ENCODE measurements at places on chromosomes 7 and 10. TPM values are rescaled to one million over a fixed set of nuclear protein-coding genes. Genes with fewer than 3 reads are reported as not detected.
A peak's percentile ranks its signal among the peaks of the same experiment; 100 is the strongest.

GRCh38 chr10:132193907-132194552, 7.3 kb downstream of the DPYSL4 start:
- H3K4me3 ChIP-seq: no peak overlapping the region
- no peaks in the 10 kb centered on the region for H3K27me3 ChIP-seq
- no peaks in the 10 kb centered on the region for H3K4me1 ChIP-seq
- DNase-seq: no peak

DNA sequence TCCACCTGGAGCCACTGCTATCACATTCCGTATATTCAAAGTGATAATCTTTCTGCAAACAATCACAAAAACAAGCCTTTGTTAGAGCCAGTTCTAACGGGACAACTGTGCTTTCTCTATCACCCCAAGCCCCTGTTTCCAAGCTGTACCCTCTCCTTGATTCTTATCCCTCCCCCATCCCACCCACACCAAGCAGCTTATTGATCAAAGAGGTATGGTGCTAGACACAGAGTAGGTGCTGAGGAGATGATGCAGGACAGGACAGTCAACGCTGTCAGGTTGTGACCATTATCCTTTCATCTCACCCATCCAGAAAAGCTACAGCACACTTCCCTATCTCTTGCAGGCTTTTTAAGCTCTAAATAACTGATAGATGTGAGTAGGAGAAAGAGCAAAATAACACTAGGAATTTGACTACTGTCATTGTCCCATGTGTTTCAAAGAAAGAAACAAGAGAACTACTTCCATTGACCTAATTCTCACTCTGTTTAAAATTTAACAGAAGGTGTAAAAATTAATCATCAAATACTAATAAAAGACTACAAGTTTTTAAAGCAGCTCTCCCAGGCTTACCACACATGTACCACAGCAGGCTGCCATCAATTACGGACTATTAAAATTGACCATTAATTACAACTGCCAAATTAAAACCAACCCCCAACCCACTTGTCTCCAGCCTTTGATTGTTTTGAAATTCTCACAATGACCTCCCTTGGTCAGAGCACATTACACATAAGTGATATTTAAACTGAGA, 94.3 kb downstream of the ELAPOR2 start:
- H3K27ac ChIP-seq: no peak overlapping the region
- no peaks in the 10 kb centered on the region for H3K27me3 ChIP-seq
- H3K4me1 ChIP-seq: no peaks in the 10 kb centered on the region
- no peak for DNase-seq

DNA sequence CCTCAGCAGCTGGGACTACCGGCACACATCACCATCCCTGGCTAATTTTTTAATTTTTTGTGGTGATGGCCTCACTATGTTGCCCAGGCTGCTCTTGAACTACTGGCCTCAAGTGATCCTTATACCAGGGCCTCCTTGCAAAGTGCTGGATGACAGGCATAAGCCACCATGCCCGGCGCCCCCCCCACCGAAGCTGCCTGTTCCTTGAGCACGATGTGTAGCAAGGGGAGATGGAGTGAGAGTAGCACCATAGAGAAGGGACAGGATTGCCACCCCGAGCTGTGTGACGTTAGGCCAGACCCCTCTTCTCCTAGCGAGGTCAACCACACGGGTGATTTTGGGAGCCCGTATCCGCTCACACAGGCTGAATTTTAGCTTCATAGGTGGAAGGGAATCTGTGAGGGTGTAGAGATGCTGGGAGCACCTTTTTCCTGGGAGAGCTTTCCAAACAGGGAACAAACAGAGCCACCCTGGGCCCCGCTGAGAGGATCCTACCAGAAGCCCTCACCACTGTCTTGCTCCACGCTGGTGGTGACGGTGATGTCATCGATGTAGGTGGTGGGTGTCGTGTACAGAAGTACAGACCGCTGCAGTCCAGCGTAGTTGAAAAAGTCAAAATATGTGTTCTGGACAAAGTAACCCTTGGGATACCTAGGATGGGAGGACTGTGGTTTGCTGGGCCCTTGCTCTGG, 3.0 kb downstream of the GUSB start:
- no peaks in the 10 kb centered on the region for H3K4me1 ChIP-seq
- H3K27me3 ChIP-seq: no peaks in the 10 kb centered on the region
- no peak overlapping the region for H3K27ac ChIP-seq
- DNase-seq: no peak
- peaks cover 62% of the 10 kb centered on the region for H3K36me3 ChIP-seq

DNA sequence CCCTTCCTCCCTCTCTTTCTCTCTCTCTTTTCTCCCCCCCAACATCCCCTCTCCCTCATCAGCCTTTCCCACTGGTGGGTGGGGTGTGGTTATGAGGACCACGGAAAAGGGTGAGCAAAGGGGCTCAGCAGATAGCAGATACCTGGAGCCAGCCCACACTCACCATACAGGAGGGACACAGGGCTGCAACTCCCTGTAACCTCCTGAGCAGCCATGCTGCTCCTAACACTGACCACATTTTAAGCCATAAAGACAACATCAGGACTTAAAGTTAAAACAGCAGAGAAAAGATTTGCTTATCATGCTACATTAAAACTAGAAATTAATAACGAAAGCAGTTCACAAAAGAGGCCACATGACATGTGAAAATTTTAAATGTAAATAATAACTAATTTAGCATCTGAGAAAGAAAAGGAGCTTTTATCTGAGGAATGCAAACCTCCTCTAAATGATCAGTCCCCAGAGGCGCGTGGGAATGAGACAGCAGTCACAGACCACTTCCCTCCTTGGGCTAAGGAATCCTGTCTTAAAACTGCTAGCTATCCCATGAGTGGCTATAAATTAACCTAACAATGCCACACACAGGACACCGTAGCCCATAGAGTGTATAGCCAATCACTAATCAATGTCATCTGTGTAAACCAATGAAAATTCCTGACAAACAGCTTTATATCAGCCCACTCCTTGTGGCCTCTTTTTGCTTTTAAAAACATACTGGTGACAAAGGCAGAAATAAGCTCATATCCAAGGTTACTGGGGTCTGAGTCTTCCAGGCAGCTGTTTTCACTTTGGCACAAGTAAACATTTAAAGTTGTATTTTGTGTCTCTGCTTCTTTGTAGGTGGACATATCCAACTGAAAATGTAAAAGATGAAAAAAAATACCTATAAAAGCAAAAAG, 33.3 kb downstream of the PKD1L1 start:
- no peaks in the 10 kb centered on the region for H3K4me1 ChIP-seq
- no peak overlapping the region for H3K27ac ChIP-seq
- DNase-seq: no peak
- no peaks in the 10 kb centered on the region for H3K36me3 ChIP-seq

- H3K27ac ChIP-seq: no peak overlapping the region
- H3K36me3 ChIP-seq: no peaks in the 10 kb centered on the region
- no peaks in the 10 kb centered on the region for H3K4me1 ChIP-seq
- no peak overlapping the region for H3K4me3 ChIP-seq
- no peaks in the 10 kb centered on the region for H3K27me3 ChIP-seq
Observed at GRCh38 chr10:75987616-75988015, 556.2 kb downstream of the LRMDA start.

DNA sequence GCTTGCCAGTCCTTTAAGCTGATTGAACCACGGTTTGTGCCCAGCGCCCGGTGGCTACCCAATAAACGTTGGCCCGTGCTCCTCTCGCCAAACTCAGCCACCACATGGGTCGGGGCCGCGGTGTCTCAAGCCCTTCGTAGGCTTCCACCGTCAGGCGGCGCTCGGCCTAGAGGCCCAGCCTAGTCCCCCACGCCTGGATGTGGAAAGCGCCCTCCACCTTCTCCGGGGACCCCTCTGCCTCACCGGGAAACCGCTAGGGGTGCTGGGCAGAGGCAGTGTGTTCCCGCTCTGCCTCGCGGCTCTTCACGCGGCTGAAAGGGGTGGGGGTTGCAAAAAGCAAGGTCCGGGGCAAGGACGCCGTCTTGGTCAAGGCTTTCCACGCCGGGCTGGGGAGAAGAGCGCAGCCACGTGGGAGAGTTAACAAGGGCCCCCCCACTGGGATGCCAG, 29.8 kb downstream of the LEP start:
- DNase-seq: no peak
- no peak overlapping the region for H3K27ac ChIP-seq
- no peaks in the 10 kb centered on the region for H3K36me3 ChIP-seq
- no peaks in the 10 kb centered on the region for H3K4me1 ChIP-seq
- peaks cover 54% of the 10 kb centered on the region for H3K27me3 ChIP-seq

DNA sequence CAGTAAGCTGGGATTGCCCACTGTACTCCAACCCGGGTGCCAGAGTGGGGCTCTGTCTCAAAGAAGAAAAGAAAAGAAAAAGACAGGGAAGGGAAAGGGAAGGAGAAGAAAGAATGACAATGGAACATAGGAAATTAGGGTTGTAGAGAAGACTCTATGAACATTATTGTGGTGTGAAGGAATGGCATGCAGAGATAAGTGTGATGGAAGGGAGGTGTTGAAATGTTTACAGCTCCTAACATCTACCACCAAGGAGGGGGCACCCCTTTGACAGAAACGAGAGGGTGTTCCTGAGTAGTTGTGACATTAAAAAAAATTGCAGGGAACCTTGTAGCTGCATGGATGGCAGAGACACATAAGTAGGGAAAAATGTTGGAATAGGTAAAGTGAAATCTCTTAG, 27.5 kb downstream of the AUTS2 start:
- no peaks in the 10 kb centered on the region for H3K27me3 ChIP-seq
- no peak overlapping the region for H3K4me3 ChIP-seq
- H3K27ac ChIP-seq: no peak overlapping the region
- no peaks in the 10 kb centered on the region for H3K36me3 ChIP-seq
- no peak for DNase-seq

- no peaks in the 10 kb centered on the region for H3K27me3 ChIP-seq
- peak; percentile 91 for DNase-seq
- no peaks in the 10 kb centered on the region for H3K36me3 ChIP-seq
- H3K4me1 ChIP-seq: peaks cover 15% of the 10 kb centered on the region
- peak overlapping the region; percentile 99 for H3K27ac ChIP-seq
Observed at GRCh38 chr7:5423976-5424748, 528 bp upstream of the TNRC18 start.

DNA sequence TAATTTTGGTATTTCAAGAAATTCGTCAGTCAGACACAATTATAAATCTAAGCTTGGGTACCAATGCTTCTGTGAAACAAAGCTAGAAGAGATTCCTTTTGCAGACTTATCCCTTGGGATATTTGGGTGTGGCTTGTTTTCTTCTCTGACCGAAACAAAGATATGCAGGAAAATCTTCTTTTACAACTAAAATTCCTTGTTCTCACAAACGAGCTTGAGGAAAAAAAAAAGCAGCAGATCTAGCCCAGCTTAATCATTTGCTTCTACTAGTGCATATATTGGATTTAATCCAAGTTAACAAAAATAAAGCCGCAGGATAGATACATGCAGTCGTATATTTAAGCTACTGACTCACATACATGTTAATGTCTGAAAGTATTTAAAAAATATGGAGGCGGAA, 104.2 kb downstream of the PRTFDC1 start:
- no peak overlapping the region for H3K27ac ChIP-seq
- no peaks in the 10 kb centered on the region for H3K36me3 ChIP-seq
- H3K4me1 ChIP-seq: no peaks in the 10 kb centered on the region
- no peak for DNase-seq

- DNase-seq: no peak
- no peaks in the 10 kb centered on the region for H3K36me3 ChIP-seq
- no peak overlapping the region for H3K27ac ChIP-seq
- no peaks in the 10 kb centered on the region for H3K4me1 ChIP-seq
Observed at GRCh38 chr7:91787931-91788330, 92.6 kb downstream of the MTERF1 start.

GRCh38 chr10:26485150-26485941, 47.2 kb downstream of the APBB1IP start:
- no peak overlapping the region for H3K4me3 ChIP-seq
- peak overlapping the region; percentile 73 for H3K27ac ChIP-seq
- no peaks in the 10 kb centered on the region for H3K27me3 ChIP-seq
- DNase-seq: no peak
- H3K4me1 ChIP-seq: peaks cover 25% of the 10 kb centered on the region
- H3K36me3 ChIP-seq: no peaks in the 10 kb centered on the region

GRCh38 chr10:127734753-127735152, 2.2 kb upstream of the FOXI2 start:
- no peak overlapping the region for H3K4me3 ChIP-seq
- H3K36me3 ChIP-seq: no peaks in the 10 kb centered on the region
- H3K27ac ChIP-seq: no peak overlapping the region
- DNase-seq: no peak
- peaks cover 32% of the 10 kb centered on the region for H3K4me1 ChIP-seq

DNA sequence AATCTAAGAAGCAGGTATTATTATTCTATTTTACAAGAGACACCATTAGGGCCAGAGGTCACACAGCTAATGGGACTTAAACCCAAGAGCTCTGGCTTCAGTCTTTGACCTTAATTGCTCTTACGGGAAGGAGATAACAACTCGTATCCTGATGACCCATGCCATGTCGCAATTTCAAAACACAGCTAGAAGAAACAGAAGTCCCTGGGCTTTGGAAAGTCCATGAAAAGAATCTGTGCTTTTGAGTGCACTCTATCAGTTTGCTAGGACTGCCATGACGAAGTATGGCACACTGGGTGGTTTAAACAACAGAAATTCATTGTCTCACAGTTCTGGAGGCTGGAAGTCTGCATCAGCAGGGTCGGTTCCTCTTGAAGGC, 247.8 kb upstream of the AOAH start:
- no peak overlapping the region for H3K27ac ChIP-seq
- DNase-seq: no peak
- no peak overlapping the region for H3K4me3 ChIP-seq

DNA sequence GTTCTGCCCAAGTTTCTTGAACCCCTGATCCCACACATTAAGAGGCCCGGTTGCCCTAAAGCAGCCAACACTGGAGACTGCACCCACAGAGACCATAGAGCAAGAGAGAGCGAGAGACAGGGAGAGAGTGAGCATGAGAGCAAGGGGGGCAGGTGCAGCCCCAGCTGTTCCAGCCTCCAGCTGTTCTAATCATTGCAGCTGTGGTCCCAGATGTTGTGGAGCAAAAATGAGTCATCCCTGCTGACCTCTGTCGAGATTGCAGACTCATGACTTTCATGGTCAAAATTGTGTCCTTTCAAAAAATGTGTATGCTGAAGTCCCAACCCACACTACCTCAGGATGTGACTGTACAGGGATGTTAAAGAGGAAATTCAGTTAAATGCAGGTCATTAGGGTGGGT, 143.9 kb upstream of the FRMD4A start:
- H3K4me1 ChIP-seq: peaks cover 5% of the 10 kb centered on the region
- no peaks in the 10 kb centered on the region for H3K27me3 ChIP-seq
- H3K27ac ChIP-seq: no peak overlapping the region
- no peaks in the 10 kb centered on the region for H3K36me3 ChIP-seq
- no peak for DNase-seq

DNA sequence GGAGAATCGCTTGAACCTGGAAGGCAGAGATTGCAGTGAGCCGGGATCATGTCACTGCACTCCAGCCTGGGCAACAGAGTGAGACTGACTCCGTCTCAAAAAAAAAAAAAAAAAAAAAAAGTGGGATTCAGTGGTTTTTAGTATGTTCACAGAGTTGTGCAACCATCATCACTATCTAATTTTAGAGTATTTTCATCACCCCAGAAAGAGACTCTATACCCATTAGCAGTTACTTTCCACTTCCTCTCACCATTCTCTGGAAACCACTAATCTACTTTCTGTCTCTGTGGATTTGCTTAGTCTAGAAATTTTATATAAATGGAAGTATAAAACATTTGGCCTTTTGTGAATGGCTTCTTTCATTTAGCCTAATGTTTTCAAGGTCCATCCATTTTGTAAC, 113.4 kb downstream of the ST7 start:
- H3K27ac ChIP-seq: no peak overlapping the region
- H3K36me3 ChIP-seq: no peaks in the 10 kb centered on the region
- no peaks in the 10 kb centered on the region for H3K27me3 ChIP-seq
- no peak overlapping the region for H3K4me3 ChIP-seq
- DNase-seq: no peak

The OR2A14 gene
- total RNA-seq: not detected

The POLD2 gene
- 81.6 TPM for total RNA-seq

The ITPRIP gene
- total RNA-seq: 22.6 TPM

The CPA2 gene
- 2.2 TPM for total RNA-seq

The TMEM140 gene
- total RNA-seq: 46.9 TPM
